ENCODE measurements at places on chromosomes 5 and 9. TPM values are rescaled to one million over a fixed set of nuclear protein-coding genes. Genes with fewer than 3 reads are reported as not detected.

The DBH gene
- polyA plus RNA-seq: 0.38 TPM

The FIBCD1 gene
- not detected for polyA plus RNA-seq

The PSAT1 gene
- 14.2 TPM for polyA plus RNA-seq

The IFNA10 gene
- not detected for polyA plus RNA-seq

The ADRB2 gene
- polyA plus RNA-seq: 0.21 TPM

The ARHGEF37 gene
- polyA plus RNA-seq: 0.46 TPM

The FBLL1 gene
- polyA plus RNA-seq: not detected

The DND1 gene
- 0.15 TPM for polyA plus RNA-seq

The HTR1A gene
- polyA plus RNA-seq: not detected

The CREBRF gene
- polyA plus RNA-seq: 61.7 TPM

The SOHLH1 gene
- not detected for polyA plus RNA-seq

The TEX48 gene
- not detected for polyA plus RNA-seq

The SLC34A1 gene
- not detected for polyA plus RNA-seq

The RANBP3L gene
- not detected for polyA plus RNA-seq

The ANGPTL2 gene
- polyA plus RNA-seq: not detected

The FAT2 gene
- not detected for polyA plus RNA-seq

Data from naive thymus-derived CD4-positive, alpha-beta T cell (primary cell).